ENCODE measurements at places on chromosomes 11 and 22. TPM values are rescaled to one million over a fixed set of nuclear protein-coding genes. Genes with fewer than 3 reads are reported as not detected.
A peak's percentile ranks its signal among the peaks of the same experiment; 100 is the strongest.

MMP11 gene
- 4.4 TPM for total RNA-seq

- DNase-seq: no peak
Measured at GRCh38 chr11:37115963-37116362, 517.9 kb upstream of the RAG2 start.

- no peak for DNase-seq
Measured at GRCh38 chr11:1326435-1327063, 17.1 kb upstream of the TOLLIP start.

GRCh38 chr11:42593441-42593840, 718.4 kb upstream of the API5 start:
- DNase-seq: no peak

DNA sequence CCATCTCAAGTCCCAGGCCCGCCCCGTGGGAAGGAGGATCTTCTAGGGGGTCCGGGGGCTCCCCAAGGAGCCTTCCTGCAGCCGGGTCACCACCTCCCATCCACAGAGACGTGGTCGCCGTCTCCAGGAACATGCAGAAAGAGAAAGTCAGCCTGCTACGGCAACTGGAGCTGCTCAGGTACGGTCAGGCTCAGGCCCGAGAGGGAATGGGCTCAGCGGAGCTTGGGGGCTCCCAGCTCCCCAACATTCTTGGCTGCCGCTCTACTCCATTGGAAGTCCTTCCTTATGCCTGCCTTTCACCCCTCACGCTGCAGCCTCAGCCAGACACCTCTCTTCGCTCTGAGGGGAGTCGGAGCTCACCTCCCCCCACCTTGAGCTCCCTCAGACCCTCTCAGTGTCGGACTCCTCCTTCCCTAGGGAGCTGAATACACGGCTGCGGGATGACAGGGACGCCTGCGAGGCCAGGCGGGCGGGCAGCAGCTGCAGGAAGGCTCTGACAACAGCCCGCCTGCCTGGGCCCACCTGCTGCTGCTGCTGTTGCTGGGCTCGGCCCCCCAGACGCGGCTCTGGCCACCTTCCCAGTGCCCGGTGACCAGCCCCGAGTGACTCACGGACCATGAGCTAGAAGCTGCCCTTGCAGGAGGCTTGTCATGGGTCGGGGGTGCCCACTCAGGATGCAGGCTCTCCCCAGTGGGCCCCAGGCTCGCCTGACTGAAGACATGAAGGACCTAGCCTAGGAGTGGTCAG, 1.5 kb upstream of the CD151 start:
- DNase-seq: no peak

DNA sequence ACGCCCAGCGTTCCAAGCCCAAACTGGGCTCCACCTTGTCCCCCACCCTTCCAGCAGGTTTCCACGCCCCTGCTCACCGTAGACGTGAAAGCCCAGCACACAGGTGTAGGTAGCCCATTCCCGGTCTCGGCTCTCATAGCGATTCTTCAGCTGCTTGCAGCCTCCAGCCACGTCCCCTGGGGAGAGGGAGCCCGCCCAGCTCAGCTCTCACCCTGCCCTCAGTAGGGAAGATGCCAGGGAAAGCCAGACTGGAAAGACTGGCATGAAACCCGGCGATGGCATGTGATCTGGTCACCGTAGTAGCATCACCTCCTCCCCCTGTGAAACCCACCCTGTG, 1.4 kb upstream of the MTA2 start:
- DNase-seq: no peak

ADAMTS15 gene
- total RNA-seq: 6.2 TPM

- DNase-seq: no peak
Measured at GRCh38 chr11:28457481-28458065, 349.4 kb downstream of the METTL15 start.

MPZL3 gene
- total RNA-seq: 10.0 TPM

DNA sequence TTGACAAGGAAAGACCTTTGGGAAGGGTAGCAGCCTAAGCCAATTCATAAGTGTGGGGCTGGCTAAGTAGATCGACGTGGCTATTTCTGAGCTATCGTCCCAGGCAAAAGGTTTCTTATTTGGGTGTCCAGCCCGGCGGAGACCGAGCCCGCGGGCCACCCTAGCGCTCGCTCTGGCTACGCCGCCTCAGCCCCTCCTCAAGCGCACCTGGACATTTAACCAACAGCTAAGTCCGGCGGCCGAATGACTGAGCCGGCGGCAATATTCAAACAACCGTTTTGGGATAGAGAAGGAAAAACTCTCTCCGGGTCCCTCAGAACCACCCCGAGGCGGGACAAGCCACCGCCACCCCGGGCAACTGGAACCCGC, 457 bp downstream of the RNF141 start:
- peak; percentile 77 for DNase-seq

DNA sequence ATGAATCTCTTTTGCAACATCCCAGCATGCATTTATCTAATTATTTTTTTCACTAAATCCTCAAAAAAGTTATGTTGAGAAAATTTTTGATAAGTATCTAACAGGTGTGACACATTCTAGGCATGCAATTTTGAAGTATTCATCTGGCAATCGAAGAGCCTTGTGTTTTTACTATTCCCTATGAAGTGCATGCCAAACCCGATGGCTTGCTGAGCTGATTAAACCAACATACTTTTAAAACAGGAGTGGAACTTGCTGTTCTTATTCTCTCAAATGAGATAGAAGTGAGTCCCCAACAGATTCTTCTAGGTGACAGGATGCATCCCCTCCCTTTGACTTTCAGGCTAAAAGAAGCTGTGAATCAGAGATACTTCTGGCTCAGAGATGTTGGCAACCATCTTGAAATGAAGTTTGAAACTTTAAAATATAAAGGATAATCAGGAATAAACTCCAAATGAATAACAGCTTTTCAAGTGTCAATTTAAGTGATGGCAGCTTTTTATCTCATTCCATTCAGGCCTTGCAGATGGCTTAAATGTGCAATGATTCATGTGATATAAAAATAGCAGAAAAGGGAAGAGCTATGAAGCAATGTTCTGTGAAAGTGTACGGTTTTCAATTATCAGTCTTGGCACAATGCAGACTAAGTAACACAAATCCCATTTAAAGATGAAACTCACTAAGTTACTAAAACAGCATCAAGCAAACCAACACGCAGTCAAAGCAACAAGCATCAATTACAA, 67.7 kb downstream of the APOL5 start:
- DNase-seq: no peak

SOX6 gene
- total RNA-seq: 47.3 TPM

RAD9A gene
- 17.8 TPM for total RNA-seq

PATE4 gene
- not detected for total RNA-seq

- no peak for DNase-seq
Measured at GRCh38 chr11:117941976-117942654, 12.9 kb upstream of the TMPRSS13 start.

LRRC55 gene
- total RNA-seq: not detected

GRCh38 chr22:42623301-42623751, 8.6 kb upstream of the POLDIP3 start:
- DNase-seq: no peak

GRCh38 chr22:47902646-47903180, 1140.3 kb downstream of the TBC1D22A start:
- DNase-seq: no peak

ENTHD1 gene
- not detected for total RNA-seq

DNA sequence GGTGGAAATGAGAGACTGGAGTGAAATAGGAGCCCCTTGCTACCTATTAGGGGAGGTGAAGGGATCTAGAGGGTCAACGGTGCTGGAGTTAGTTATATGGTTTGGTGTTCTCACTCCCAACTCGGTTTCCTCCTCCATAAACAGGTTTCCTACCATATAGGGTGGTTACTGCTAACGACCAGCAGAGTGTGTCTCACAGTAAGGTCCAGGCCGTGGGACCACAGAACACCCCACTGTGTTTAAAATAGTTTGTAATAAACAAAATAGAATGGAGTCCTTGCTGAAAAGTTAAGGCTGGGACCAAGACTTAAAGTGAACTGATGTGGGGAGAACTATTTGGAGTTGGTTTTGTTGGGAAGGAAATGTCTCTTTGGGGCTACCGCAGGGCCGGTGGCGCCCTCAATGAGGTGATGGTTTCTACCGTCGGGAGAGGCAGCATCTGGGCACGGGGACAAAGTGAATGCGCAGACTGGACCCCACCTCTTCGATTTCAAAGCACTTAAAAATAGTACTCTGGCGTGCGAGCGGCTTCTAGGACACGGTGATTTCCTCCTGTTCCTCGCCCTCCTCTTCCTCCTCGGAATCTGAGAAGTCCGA, 4.5 kb downstream of the DBX1 start:
- no peak for DNase-seq

- DNase-seq: no peak
Measured at GRCh38 chr22:37079158-37079557, 27.6 kb downstream of the KCTD17 start.

DNA sequence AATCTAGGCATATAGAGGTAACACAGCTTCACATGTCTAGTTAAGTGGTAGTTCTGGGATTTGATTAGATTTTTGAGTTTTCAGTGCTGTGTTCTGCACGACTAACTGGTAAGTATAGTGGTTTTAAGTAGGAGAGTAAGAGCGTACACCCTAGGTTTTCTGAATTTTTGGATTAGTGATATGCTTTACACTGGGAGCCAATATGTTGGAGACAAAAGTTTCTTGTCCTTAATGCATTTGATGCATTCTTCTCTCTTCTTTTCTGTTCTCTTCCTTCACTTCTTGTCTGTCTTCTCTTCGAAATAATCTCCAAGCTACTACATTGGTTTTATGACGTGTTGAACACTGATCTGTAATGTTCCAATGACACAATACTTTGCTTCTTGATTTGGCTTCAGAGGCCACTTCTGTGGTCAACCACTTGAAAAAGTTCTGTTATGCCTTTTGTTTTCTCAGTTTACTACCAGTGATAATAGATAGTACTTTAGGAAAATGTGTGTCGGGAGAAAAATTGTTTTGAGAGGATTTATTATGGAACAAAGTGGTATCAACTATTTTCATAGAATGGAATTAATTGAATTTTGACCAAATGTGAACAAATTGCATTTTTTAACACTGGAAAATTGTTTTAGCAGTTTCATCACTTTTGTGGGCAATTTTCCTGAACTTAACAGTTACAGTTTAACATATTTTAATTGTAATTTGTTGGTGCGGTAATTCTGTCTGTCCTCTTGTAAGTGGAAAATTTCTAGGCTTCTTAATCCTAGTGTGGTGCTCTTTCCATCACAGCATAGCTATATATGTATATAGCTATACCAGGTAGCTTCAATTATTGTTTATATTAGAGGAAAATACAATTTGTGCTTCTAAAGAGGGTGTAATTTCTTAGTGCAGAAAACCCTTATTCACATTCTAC, 2.6 kb downstream of the PDE3B start:
- DNase-seq: no peak

- peak; percentile 82 for DNase-seq
Measured at GRCh38 chr22:50544078-50544745, 1.5 kb upstream of the KLHDC7B start.

- DNase-seq: no peak
Measured at GRCh38 chr11:64027651-64028397, 7.9 kb upstream of the FLRT1 start.

- no peak for DNase-seq
Measured at GRCh38 chr11:82802710-82803109, 69.0 kb upstream of the FAM181B start.

SLC15A3 gene
- 27.0 TPM for total RNA-seq

GRCh38 chr22:25169278-25170031, 30.2 kb upstream of the CRYBB3 start:
- no peak for DNase-seq

DNA sequence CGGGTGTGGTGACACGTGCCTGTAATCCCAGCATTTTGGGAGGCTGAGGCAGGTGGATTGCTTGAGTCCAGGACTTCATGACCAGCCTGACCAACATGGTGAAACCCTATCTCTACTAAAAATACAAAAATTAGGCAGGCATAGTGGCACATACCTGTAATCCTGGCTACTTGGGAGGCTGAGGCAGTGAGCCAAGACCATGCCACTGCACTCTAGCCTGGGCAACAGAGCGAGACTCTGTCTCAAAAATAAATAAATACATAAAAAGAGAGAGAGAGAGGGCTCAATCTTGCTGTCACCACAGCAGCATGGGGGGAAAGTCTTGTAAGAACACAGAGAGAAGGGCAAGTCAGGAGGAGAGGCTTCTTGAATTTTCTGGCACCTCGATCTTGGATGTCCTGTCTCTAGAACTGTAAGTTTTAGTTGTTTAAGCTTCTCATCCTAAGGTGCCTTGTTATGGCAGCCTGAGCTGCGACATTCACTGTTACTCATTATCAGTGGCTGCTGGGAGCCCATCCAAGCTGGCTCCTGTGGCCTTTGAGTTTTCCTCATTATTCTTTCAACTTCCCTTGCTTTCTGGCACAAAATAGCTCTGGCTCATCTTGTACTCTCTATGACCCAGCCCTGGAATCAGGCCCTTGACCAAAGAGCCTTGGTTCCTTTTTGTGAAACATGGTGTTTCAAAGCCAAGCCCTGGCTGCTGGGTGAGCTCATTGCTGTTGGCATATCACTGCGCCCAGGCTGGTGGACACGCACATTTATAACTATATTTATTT, 8.0 kb upstream of the PSMC3 start:
- no peak for DNase-seq

- DNase-seq: peak; percentile 85
Measured at GRCh38 chr11:126146454-126147192, 64.8 kb downstream of the RPUSD4 start.

DNA sequence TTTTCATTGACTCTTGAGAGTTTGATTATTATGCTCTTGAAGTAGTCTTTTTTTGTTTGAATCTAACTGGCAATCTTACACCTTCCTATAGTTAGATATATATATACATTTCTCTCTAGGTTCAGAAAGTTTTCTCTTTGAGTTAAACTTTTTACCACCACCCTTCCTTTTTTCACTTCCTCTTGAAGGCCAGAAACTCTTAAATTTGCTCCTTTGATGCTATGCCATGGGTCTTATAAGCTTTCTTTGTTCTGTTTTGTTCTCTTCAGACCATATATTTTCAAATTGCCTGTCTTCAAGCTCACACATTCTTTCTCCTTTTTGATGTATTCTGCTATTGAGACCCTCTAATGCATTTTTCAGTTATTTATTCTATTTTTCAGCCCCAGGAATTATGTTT, 513.5 kb upstream of the CNTN5 start:
- no peak for DNase-seq

- no peak for DNase-seq
Measured at GRCh38 chr11:110772863-110773262, 60.6 kb upstream of the ARHGAP20 start.

All from kidney (tissue), 22 donors.